ENCODE measurements at places on chromosomes 13 and 19.

DNA sequence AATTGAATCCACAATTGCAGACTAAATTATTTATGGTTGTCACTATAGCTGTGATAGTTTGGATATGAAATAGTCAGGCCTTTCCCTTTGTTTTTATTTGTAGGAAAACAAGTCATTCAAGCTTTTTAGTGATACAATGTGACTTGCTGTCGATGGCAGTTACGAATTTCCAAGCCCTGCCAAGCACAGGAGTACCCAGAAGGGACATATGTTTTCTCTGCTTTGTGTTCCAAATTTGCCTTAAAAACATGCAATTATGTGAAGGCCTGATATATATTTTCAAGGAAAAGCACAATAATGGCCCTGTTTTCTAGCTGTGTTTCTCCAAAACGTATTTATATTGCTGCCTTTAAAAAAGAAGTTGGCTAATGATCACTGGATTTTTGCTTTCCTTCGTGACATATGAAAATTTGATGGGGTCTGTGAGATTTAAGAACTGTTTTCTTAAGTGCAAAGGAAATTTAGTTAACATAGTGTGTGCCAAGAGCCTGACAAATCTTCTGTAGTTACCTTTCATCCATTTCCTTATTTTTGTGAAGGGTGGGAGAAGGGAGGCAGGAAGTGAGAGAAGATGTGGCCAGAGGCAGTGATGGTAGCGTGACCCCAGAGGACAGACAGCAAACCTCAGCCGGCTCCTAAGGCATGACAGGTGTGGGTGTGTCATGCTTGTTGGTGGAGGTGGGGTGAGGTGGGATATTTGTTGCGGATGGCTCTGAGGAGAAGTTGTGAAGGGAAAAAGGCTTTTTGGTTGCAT is 79.6 kb downstream of the TEX26 start:
- no peak for DNase-seq

DNA sequence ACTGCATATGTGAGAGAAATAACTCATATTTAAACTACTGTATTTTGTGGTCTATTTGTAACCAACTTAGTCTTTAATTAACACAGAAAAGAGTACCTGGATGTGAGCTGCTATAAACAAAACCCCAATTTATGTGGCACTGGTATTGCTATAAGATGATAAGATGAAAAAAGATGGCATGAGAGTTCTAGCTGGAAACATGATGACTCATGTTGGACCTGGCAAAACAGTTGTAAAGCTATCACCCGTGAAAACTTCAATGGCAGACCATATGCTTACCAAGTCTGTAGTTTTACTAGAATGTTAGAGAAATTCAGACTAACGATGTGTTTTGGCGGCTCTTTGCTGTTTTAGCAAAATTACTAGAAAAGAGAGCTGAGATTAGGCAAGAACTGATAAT is 69.6 kb upstream of the PCDH9 start:
- DNase-seq = no peak

DNA sequence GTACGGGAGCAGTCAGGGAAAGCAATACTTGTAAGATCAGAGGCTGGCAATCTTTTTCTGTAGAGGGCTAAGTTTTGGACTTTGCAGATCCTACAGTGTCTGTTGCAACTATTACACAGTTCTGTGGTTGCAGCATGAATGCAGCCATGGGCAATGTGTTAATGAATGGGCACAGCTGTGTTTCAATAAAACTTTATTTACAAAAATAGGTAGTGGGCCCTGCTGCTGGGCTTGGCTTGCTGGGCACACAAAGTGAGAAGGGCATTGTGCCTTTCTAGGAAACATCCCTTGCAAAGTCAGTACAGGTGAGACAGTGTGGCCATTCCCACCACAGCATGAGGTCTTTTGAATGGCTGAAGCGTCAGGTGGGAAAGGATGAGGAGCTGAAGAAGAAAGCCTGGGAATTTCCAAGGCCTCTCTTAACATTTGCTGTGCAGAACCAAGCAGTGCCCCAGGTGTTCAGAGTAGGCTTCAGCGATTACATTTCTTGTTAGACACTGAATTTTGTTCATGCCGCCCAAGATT is 9.1 kb downstream of the KL start:
- no peak for DNase-seq

GRCh38 chr19:16094360-16095070 is 17.2 kb upstream of the RAB8A start:
- no peak for DNase-seq

DNA sequence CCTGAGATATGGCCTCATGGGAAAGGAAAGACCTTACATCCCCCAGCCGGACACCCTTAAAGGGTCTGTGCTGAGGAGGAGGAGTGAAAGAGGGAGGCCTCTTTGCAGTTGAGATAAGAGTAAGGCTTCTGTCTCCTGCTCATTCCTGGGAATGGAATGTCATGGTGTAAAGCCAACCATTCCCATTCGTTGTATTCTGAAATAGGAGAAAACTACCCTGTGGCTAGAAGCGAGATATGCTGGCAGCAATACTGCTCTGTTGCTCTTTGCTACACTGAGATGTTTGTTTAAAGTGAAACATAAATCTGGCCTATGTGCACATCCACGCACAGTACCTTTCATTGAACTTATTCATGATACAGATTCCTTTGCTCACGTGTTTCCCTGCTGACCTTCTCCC is 783 bp upstream of the ZNF587B start:
- DNase-seq = no peak

DNA sequence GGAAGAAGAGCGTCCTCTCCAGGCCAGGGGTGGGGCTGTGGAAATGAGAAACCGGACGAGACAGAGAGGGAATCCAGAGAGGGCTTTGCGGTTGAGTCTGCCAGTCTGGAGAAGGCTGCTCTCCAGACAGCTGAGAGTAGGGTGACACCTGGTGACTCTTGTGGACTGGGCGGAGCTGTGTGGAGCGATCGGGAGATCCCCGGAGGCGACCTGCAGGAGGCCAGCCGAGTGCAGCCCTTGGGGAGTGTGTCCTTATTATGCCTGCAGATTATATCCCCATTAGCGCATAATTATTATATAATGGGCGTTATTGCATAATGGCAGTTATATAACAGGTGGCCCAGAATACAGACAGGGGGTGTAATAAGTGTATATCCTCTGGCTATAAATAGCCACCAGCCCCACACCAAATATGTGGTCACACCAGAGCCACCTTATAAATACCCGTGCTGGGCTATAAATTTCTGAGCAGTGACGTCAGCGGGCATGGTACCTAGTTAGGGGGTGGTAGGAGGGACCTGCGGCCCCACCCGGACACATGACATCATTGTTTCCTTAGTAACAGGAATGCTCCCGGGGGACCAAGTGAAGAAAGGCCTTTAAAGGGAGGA is 41.2 kb downstream of the NFIX start:
- no peak for DNase-seq

- DNase-seq = no peak
These were observed 14.3 kb downstream of the PEPD start for GRCh38 chr19:33507021-33507956.

DNA sequence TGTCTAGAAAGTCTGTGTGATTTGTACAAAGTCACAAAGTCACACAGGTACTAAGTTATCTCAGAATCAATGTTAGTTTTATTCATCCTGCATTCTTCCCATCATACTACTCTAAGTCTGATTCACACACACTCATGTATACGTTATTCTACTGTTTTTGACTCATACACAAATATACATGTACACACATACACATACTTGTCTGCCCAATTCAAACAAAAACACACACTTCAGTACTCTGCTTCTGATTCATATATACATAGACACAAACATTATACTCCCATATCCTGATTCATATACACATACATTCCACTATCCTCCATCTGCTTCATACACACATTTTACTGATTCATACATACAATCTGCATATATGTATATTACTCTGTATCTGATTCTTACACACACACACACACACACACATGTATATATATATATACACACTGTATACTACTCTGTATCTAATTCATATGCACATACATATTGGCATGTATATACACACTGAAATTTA is 69.3 kb downstream of the KLF12 start:
- DNase-seq = no peak

GRCh38 chr19:20661150-20661819 is at the start of gene ZNF626:
Gene ZNF626 (minus strand): TSS chr19:20661571. CDS start chr19:20661446, 125 bp downstream.
- peak; percentile 95 for DNase-seq
